ENCODE measurements at places on chromosomes 12 and 14.
A peak's percentile ranks its signal among the peaks of the same experiment; 100 is the strongest.

GRCh38 chr14:92887157-92887556, 35.8 kb upstream of the CHGA start:
- no peak for DNase-seq

DNA sequence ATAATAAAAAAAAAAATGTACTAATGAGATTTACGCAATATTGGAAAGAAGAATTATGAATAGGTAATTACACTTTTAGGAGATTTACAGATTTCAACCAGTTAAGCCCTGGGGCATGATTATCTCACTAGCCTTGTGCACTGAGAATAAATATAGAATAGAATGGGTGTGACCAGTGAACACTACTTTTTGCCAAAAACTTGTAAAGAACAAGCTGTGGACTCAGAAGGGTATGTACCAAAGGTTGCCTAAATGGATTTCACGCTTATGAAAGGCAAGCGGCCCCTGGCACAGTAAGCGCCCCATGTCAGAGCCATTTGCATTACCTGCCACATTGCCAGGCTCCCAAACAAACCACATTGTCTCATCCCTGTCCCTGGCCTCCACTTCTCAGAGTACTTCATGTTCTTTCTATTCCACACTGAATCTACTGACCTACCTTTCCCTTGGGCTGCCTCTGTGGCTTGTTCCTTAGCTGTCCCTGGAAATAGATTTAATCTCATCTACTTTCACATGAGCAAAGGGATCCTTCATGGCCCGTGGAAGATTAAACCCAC, 170.6 kb upstream of the DIO2 start:
- DNase-seq: no peak

GRCh38 chr14:30621354-30621939, 672 bp upstream of the SCFD1 start:
- DNase-seq: peak; percentile 3

DNA sequence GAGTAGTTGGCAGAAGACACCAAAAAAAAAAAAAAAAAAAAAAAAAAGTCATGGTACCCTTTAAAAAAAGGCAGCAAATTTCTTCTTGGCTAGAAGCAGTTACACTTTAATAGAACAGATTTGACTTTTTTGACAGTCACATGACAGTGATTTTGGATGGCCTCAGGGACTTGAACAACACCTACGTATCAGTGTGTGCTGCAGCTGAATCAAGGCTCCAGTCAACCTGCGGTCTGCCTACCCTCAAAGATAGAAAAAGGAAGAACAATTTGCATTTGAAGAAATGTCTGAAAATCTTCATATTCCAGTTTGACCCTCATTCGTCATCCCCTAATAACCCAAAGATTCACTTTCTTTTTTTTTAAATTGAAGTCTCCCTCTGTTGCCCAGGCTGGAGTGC, 53.9 kb downstream of the MDM2 start:
- DNase-seq: no peak

DNA sequence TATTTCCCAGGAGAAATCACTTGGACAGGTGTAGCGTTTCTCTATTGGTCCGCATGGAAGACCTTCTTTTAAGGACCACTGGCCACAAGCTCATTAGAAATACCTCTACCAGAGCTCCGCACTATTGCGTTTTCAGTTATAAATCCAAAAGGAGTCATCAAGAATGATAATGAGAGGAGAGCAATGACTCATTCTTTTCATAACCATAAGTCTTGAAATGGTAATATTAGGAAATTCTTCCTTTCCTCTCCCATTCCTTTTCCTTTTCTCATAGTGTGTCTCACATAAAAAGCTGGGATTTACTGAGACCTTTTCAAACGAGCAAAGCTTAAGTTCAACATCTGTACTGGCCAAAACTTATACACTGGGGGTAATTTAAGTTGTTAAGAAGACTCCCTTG, 215.7 kb downstream of the CPNE8 start:
- no peak for DNase-seq

DNA sequence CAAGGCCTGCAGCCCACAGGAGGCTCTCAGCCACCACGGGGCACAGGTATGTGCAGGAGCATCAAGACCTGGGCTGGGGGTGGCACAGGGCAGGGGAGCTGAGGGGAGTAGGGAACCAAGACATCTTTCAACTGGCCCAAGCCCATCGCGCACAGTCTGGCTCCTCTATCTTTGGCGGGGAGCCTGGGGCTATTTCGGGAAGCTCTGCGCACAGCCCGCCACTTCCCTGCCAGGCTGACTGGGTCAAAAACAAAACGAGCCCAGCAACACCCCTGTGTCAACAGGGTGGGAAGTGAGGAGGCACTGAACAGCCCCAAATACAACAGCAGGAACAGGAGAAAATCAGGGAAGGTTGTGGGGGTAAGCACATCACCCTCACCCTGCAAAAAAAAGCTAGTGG, 83.9 kb downstream of the ARL6IP4 start:
- no peak for DNase-seq

GRCh38 chr12:43789941-43790340, 16.2 kb downstream of the TWF1 start:
- no peak for DNase-seq

DNA sequence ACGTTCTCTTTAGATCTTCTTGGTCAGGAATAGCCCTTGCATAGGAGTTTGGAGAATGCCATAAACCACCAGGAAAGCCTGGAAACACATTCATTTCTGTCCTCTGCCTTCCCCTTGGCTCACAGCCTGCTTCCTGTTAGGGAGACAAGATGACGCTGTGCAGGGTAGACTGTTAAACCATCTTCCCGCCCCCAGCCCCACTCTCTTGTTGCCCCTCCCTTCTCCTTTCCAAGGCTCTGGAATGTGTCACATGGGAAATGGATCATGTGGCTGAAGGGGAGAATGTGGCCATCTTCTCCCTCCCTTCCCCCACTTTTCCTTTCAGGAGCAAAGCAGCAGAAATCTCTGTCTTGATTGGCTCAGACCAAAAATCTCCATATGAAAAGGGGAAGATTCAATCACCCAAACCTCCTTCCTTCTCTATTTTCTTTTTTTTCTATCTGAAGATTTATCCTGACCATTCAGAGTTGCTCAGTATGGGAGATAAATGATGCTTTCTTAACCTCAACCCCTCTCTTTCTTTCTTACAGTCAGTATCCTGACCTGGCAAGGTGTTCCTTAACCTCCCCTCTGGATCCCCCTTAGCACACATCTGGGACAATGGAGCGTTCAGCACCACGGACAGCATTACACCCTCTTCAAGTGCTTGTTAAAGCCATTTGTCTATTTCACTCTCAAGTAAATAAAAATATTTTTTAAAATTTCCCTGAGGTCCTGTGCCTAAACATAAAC, 11.4 kb downstream of the GPR19 start:
- DNase-seq: no peak

GRCh38 chr14:101506211-101506925, 54.9 kb upstream of the DIO3 start:
- no peak for DNase-seq

DNA sequence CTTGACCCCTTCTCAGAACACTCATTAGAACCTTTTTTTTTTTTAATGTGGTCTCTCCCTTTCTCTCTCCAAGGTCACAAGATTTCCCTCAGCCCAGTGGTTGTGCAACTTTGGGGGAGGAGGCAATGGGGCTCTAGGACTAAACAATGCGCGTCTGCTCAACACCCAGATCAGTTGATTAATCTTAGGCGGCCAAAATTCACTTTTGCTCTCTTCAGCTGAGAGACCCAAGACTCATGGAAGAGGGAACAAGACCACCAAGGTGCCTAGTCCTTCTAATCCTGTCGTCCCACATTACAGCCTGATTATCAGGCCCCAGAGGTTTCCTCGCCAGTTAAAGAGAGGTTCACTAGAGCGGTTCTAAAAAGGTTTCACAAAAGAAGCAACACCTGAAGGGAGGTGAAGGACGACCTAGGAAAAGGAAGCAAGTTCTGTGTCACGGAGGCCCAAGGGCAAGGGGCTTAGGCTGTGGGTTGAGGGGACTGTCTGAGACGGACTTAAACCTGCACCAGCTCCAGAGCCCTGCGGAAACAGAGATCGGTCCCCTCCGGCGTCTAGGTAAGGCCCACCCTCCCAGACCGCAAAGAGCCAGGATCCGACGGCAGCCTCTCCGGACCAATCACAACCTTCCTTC, 824 bp upstream of the TARBP2 start:
- DNase-seq: no peak

GRCh38 chr14:77011245-77011644, 17.3 kb downstream of the IRF2BPL start:
- DNase-seq: no peak

GRCh38 chr12:123801573-123802178, 39.6 kb downstream of the DNAH10 start:
- no peak for DNase-seq

DNA sequence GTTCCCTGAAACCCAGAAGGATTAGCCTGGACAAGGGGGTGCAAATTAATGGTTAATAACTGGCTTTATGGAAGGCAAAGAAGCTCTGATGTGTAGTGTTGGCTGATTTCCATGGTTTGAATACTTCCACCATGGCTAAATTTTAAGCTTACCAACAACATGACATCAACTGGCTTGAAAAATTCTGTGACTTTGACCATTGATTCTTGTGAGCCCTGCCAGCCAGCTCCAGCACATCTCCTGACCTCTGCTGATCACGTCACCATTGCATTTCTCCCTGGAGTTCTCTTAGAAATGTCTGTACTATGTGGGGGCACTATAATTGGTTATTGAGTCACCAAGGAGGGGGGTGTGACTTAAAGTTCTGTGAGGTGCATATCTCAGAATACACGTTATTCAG, 171.2 kb downstream of the MYRFL start:
- no peak for DNase-seq

- no peak for DNase-seq
These were observed 288.9 kb upstream of the CCDC196 start for GRCh38 chr14:66197276-66197675.

- DNase-seq: no peak
These were observed 10.1 kb downstream of the MCRS1 start for GRCh38 chr12:49557917-49558215.

- DNase-seq: no peak
These were observed 177.1 kb downstream of the CCDC91 start for GRCh38 chr12:28367326-28367725.

GRCh38 chr12:40693207-40693821, 1.1 kb downstream of the CNTN1 start:
- DNase-seq: no peak

GRCh38 chr12:81231574-81232368, 153.9 kb downstream of the ACSS3 start:
- no peak for DNase-seq

DNA sequence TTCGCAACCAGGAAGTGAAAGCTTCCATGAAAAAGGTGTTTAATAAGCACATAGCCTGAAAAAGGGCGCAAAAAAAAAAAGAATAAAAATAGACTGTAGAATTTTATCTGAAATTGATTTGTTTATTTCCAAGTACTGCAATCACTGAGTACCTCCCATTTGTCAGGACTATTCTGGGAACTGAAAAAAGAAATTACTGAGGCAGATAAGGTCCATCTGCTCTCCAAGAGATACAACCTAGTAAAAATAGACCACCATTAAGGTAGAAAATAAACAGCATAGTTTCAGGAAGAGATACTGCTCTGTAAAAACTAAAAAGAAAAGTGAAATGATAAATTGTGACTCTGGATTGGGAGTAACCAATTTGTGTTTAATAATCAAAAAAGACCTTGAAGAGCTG, 24.7 kb downstream of the OR4N2 start:
- DNase-seq: no peak

GRCh38 chr14:90675399-90675798, 140.8 kb downstream of the TTC7B start:
- DNase-seq: no peak

DNA sequence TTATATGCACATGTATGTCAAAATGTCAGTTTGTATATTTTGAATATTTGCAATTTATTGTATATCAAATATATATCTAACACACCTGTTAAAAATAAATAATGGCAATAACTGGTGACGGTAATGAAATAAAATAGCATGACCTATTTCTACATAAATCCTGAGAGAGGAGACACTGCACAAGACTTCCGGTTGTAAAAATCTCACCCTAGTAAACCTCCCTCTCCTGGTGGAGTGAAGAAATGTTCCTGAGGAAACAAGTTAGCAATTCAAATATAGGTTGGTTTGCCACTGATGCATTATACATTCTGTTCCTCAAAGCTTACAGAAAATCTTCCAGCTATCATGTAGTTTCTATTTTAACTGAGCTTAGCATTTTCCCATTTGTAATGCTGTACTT, 166.1 kb upstream of the SYT10 start:
- no peak for DNase-seq

- no peak for DNase-seq
These were observed 8.5 kb upstream of the SYNJ2BP start for GRCh38 chr14:70425354-70425753.

DNA sequence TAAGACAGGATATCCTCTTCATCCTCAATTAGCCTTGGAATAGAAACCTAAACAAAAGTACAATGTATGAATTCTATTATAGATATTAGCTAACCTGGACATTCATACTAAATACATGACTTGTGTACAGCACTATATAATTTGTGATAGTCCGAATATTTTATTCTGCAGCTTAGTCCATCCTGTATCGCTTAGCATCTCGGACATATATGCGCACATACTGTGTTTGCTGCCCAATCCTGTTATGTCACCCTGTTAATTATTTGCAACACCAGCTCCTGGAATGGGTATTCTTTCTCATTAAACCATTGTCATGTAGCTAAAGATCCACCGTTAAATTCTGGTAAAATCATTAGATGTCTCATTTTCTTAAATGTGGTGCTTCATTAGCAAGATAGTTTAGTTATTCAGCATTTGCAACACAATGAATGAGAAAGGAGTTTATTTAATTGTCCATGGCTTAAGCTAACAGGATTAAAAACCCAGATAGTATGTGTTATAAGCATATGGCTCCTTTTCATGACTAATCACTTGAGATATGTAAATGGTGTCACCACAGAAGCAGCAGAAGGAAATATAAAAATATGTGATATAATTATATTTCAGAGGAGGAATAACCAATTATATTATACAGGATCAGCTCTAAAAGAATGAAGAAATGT, 156.0 kb upstream of the ARHGAP5 start:
- no peak for DNase-seq

DNA sequence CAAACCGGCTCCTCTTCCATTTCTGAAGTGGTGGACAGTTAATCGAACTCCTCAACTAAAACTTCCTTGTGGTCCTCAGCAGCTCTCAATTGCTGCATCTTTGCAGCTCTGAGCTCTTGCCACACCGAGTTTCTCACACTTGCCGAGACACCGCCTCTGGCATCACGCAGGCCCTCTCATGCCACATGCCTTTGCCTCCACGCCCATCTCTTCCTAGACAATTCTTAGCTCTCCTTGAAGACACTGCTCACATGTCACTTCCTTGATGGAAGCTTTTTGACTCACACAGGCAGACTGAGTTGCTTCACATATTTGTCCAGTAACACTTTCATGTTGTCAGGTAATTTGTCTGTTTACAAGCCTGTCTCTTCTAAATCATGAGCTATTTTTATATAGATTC, 29.2 kb downstream of the KCNA1 start:
- no peak for DNase-seq
